ENCODE measurements at places on chromosomes 11 and 22.

- no peak for DNase-seq
These were observed 44.4 kb upstream of the WNT11 start for GRCh38 chr11:76250520-76251225.

DNA sequence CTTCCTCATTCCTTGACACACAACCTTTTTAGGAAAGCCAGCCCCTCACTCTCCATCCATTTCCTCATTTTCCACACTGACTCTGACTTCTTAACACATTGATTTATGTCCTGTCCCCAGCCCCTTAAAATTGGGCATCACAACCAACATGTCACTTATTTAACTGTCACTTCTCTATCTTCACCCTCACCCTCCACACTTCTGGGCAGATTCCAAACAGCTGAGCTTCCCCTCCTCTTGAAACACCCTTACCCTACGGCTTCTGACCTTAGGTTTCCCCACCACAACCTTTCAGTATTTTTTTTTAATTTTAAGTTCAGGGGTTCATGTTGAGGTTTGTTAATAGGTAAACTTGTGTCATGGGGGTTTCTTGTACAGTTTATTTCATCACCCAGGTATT, 696.3 kb downstream of the DLG2 start:
- DNase-seq, result no peak

GRCh38 chr22:23534851-23535717, 45.0 kb downstream of the IGLL1 start:
- DNase-seq, result no peak

- DNase-seq, result no peak
These were observed 4.0 kb downstream of the ANKRD13D start for GRCh38 chr11:67293090-67293489.

DNA sequence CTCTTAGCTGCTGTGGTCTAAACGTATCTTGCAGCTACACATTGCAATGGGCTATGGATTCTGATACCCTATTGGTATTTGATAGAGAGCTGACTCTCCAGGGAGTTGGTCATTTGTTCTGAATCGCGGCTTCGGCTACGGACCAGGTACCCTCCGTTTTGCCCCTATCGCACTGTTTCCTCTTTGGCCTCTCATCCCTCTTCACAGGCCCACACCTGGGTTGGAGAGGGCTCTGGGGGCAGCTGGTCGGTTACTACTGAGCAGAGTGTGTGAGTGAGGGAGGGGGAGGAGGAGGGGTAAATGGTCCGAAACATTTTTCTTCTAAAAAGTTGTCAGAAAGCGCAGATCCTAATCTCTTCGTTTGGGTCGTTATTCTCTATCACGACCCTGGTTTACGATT, 48.8 kb upstream of the HSD17B12 start:
- no peak for DNase-seq

- peak; percentile 69 for DNase-seq
These were observed 931 bp downstream of the CADM1 start for GRCh38 chr11:115503083-115503885.

- no peak for DNase-seq
These were observed 85.8 kb downstream of the MYO7A start for GRCh38 chr11:77213589-77214428.

DNA sequence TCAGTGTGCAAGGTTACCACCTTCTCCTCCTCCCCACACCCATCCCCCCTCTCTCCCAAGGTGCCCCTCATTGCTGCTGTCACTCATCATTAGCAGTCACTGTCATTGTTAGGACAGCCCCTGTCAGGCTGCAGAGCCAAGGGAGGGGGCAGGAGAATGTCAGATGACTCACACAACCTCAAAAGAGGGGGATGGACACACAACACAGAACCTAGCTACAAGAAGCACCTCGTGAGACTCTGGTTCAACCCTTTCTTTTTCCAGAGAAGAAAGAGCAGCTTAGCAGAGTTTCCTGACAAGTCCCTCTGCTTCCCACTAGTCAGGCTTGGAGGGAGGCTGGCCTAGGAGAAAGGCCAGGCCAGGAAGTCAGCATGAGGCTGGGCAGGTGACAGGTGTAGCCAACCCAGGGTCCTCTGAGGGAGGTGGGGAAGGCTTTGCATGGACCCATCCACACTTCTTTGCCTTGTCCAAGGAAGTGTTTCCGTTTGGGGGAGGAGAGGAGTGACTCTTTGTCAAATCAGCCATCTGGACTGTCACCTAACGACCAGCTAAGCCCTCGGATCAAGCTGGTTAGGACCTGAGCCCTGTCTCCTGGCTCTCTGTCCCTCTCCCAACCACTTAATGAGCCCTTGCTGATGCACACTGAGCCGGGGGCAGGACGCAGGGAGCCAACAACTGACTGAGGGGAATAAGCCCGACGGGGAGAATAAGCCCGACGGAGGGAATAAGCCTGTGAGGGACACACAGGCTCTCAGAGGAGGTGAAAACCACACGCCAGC, 18.3 kb downstream of the ADORA2A start:
- DNase-seq, result no peak

GRCh38 chr11:64198511-64198910, 8.0 kb upstream of the FERMT3 start:
- DNase-seq, result no peak

DNA sequence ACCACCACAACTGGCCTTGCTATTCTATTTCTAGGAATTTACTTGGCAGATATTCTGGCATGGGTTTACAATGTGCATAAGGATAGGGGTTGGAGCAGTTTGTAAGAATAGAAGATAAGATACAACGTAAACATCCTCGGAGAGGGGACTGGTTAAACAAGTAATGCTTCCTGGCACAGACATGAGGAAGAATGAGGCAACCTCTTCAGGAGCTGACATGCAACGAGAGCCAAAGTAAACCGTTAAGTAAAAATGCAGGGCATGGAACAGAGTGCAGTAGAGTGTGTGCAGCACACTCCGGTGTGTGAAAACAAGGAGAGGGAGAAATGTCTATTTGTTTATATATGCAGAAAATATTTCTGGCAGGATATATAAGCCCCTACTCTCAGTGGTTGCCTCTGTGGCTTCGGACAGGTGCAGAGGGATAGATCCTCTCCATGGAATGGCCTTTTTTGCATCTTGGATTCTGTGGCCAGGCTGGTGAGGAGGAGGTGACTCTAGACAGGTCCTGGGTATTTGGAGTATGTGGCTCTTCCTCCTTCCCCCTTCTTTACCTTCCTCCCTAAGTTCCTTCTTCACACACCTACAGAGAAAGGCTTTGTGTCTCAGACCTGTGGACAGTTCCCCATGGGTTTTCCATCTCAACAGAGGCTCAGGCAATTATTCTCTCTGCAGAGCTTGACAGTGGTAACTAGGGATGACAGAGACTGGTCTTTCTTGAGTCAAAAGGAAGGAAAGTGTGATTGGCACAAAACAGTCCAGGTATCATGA, 2.5 kb downstream of the RAB36 start:
- no peak for DNase-seq

- no peak for DNase-seq
These were observed 1049.1 kb downstream of the BRD1 start for GRCh38 chr22:48778308-48779195.

- DNase-seq, result no peak
These were observed 4.9 kb downstream of the LRP4 start for GRCh38 chr11:46913484-46913883.

DNA sequence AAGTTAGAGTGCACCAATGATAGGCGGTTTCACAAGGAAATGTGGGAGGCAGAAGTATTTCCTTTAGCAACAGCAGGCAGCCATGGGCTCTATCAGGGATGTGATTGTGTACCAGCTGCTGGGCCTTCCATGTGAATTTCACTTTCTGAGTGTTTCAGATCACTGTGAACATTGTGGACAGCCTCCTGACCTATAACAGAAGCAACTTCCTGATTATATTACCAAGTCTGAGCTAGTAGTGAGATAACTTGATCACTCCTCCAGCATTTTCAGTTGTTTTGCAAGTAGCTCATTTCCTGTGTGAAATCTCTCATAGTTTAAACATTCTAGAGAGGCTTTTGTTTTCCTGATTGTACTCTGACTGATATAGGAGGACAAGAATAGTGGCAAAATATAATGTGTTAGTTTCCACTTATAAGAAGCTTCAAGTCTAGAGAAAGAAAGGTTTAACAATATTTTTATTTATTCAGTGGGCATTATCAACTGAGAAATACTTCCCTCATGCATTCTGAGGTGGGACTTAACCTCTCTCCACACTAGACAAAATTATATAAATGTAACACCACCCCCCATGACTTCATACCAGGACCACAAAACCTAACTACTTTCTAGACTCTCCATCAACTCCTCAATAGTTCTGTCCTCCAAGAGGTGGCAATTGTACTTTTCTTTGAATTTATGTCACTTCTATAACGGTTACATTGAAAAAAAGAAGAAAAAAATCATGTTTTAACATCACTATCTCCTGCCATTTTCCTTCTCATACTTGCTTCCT, 184.2 kb upstream of the LUZP2 start:
- no peak for DNase-seq

DNA sequence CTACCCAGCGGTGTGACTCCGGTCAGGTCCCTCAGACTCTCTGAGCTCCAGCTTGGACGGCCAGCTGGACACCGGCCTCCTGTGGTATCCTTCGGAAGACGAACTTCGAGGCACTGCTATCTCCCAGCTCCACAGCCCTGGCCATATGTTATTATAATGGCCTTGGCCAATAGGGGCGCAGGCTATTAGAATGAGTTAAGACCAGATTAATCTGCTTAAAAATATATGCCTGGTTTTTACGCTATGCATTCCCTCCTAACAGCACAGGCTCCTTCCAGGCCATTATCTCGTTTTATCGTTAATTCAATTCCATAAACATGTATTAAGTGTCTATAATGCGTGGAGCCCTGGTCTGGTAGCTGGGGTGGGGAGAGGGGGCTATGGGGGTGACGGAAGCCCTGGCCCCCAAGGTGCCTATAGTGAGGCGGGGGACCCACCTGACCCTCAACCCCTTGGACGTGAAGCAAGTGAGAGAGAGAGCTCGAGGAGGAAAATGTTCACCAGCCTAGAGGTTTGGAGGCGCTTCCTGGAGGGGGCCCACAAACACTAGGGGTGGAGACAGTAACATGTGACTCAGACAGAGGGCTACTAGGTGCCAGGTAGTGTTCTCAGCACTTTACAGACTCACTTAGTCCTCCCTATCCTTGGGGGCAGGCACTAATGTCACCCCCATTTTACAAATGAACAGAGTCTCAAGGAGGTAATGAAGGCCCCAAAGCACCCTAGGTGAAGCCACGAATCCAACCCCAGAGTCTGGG, 37.5 kb upstream of the TCF20 start:
- no peak for DNase-seq

DNA sequence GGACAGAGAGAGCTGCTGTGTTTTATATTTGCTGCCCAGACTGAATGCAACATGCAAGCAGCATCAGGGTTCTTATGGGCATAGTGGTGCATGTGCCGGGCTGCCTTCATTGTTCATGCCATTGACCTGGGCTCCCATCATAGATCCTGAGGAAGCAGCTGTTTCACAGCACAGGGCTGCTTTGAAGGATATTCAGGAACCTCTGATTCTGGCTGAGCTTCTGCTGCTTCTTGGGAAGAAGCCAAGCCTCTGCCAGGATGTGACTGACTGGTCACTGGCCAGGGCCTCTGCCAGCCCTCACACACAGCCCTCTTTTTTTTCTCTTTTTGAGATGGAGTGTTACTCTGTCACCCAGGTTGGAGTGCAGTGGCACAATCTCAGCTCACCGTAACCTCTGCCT, 43.3 kb downstream of the CYB5R2 start:
- no peak for DNase-seq

DNA sequence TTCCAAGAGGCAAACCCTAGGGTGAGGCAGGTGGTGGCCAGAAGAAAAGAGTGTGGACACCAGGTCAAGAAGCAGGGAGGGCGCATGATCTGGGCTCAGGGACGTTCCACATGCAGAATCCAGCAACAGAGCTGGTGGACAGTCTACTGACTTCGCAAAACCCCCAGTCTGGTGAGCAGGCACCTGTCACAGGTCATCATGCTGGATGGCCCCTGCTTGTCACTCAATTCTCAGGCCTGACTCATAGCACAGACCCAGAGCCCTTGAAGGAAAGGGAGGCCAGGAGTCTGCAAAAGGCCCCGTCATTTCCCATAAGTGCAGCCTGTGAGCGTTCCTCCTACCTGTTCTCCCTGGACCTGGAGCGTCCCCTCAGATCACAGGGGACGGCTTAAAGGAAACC, 18.2 kb downstream of the APOL4 start:
- DNase-seq, result no peak

GRCh38 chr11:74844072-74844471, 95.4 kb downstream of the RNF169 start:
- DNase-seq, result no peak

- no peak for DNase-seq
These were observed 10.1 kb downstream of the CSRP3 start for GRCh38 chr11:19191530-19192169.

DNA sequence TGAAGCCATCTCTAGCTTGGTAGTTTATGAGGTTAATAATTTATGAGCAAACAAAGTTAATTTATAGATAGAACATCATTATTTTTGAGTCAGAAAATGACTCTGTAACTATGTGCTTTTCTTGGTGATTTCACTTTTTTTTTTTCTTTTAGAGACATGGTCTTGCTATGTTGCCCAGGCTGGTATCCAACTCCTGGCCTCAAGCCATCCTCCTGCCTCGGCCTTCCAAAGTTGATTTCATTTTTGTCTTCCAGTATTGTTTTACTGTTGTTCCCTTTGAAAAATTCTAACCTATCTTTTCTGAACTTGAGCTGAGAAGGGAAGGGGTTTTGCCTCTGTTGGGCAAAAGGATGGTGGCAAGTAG, 706 bp upstream of the CXCR5 start:
- no peak for DNase-seq

GRCh38 chr11:118529584-118530175, 1.3 kb upstream of the TMEM25 start:
- DNase-seq, result no peak

DNA sequence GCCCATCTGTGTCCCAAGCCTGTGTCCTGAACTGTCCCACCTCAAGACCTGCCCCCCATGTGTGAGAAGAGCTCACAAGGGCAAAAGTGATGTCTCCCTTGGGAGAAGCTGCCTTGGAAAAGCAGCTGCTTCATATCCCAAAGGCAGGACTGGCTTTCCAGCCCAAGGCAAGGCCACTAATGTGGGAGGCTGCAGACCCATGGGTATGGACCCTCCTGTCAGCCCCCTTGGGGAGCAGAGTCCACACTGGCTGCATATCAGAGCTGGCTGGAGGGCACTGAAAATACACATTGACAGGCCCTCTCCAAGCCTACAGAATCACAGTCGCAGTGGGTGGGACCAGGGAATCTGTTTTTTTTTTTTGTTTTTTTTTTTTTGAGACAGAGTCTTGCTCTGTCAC, 2.7 kb downstream of the PELI3 start:
- DNase-seq, result no peak

- DNase-seq, result no peak
These were observed 94.1 kb upstream of the NNMT start for GRCh38 chr11:114202011-114202609.
